ENCODE measurements at places on chromosomes 4 and X.

DNA sequence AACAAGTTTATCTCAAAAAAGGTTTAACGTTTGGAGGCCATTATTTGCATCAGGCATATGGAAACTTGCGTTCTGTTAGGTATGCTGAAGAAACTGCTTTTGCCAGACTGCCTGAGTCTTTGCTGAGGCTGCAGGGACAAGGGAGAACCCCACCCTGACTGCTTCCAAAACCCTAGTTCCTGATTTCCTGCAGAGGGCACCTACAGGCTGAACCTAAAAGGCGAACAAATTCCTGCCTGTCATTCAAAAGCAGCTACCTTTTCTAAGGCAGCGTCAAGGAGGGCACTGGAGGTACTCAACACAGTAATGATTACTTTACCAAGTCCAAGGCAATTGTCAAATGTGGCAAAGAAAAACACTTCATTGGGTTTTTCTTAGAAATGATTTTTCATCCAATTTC, 578 bp upstream of the CORIN start:
- DNase-seq, result no peak

DNA sequence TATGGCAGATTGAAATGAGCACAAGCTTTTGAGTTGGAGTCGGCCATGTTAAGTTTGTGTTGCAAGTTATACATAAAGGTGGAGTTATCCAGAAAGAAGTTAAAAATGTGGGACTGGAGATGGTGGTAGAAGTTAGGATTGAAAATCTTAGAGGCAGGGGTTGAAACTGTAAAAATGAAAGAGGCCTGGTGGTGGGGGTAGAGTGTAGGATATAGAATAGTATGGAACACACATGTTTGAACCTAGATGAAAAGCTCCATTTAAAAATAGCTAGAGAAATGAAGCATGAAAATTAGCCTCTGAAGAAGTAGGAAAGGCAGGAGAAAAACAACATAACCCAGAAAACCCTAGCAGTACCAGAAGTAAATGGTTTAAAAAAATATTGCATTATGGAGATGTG, 131.8 kb upstream of the ENPEP start:
- no peak for DNase-seq

DNA sequence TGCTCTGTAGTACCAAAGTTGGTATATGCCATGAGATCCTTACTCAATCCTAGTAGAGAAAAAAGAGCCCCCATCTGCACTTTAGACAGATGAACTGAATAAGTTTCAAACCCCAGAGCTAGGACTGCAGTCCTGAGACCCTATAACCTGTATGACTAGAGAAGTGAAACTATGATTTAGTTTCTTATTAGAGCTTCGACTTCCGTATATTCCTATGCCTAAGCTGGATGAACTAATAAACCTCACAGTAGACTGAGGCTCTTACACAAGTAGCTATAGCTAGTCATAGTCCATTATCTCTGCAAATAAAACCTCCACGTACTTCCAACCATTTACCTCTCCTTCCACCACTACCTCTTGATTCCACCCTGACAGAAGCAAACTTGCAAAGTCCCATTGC, 6.3 kb upstream of the OTUD4 start:
- DNase-seq, result no peak

DNA sequence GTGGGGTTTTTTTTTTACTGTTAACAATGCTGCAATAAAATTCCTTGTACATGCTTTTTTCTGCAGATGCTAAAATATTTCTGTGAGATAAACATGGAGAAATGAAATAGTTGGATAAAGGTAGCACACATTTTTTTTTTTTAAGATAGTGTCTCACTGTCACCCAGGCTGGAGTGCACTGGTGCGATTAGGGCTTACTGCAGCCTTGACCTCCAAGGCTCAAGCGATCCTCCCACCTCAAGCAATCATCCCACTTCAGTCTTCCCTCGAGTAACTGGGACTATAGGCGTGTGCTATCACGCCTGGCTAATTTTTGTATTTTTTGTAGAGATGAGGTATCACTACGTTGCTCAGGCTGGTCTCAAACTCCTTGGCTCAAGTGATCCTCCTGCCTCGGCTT, 1.8 kb upstream of the HUWE1 start:
- DNase-seq, result no peak

DNA sequence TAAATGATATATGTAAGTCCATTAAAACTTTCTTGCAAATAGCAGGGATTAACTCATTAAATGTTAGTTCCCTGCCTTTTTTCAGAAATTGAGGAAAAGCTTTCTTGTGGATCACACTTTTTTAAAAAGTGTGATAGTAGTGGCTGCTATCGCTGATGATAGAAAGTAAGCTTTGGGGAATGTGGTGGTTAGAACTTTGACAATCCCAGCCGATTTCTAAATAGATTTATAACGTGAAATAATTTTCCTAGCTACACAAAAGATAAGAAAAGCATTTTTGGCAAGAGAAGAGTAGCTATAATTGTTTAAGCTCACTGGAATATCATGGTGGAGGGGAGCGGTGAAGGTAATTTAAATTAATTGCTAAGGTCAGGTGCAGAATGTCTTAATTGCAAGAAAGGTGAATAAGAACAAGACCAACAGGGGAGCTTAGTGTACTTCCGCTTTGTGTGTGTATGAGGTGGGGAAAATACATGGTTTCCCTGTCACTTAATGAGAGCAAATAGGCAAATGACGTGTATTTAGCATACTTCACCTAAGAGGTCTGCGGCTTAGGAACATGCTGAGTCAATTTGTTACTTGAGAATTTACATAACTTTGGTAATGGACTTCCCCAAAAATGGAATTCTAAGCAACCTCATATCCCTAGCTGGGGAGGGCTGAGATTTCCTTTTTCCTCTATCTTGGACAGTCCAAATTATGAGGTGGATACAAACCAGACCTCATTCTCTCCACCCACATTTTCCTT, 11.7 kb upstream of the IL21 start:
- no peak for DNase-seq

DNA sequence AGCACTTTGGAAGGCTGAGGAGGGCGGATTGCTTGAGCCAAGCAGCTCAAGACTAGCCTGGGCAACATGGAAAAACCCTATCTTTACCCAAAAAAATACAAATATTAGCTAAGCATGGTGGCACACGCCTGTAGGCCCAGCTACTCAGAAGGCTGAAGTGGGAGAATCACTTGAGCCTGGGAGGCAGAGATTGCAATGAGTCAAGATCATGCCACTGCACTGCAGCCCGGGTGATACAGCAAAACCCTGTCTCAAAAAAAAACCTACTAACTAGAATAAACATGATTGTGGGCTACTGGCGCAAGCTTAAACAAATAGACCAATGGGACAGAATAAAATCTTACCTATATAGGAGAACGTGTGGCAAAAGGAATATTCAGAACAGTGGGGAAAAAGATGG, 7.3 kb downstream of the CDKL2 start:
- DNase-seq, result no peak

DNA sequence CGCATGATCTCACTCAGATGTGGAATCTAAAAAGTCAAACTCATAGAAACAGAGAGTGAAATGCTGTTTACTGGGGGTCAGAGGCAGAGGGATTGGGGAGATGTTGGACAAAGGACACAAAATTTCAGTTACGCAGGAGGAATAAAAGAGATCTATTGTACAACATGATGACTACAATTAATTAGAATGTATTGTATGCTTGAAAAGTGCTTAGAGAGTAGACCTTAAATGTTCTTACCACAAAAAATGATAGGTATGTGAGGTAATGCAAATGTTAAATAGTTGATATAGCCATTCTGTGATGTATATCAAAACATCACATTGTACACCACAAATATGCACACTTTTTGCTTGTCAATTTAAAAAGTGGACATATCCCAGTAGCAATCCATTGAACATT, 36.1 kb upstream of the PHKA2 start:
- no peak for DNase-seq

- DNase-seq, result no peak
Observed at GRCh38 chrX:20267931-20268701, 1.4 kb upstream of the RPS6KA3 start.

DNA sequence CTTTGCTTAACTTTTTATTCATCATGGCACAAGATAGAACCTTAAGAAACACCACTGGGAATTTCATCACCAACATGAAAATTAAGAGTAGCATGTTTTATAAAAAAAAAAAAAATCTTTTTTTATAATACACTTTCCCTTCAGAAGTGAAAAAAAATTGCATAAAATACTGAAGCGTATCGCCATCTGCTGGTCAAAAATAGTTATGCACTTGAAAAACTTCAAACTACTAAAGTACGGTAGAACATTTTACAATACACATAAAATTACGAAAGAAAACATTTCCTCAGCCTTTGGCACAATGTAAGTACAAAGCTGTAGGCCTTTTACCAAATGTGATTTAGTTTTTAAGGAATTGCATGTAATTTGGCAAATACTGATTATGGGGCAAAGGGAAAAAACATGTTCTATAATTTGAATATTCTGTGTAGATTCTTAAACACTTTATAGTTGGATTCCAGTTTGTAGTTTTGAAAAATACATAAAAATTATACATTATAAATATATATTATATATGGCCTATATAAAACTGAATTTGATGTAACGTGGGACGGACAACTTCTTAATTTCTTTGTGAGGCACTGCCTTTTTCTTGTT, 26.5 kb downstream of the HCCS start:
- peak; percentile 61 for DNase-seq

GRCh38 chr4:24912252-24913118, at the start of gene CCDC149:
Gene CCDC149, minus strand, starts transcription at chr4:24913042. Its CDS starts 178 bp downstream, at chr4:24912864.
- no peak for DNase-seq

- no peak for DNase-seq
Observed at GRCh38 chr4:39521253-39521919, 5.9 kb downstream of the UGDH start.

DNA sequence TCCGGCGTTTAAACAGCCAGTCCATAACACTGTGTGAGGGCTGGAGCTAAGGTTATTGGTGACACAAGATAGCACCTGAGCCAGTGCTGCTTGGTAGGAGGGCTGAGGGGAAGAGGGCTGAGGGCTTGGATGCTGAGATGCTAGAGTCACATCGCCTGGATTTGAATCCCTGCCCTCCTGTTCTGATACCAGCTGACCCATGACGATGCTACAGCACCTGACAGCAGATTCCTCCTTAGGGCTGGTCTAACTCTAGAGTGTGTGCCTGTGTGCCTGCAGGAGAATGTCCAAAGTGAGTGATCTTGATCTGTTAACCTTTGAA, 102.5 kb downstream of the PTTG2 start:
- DNase-seq, result no peak

DNA sequence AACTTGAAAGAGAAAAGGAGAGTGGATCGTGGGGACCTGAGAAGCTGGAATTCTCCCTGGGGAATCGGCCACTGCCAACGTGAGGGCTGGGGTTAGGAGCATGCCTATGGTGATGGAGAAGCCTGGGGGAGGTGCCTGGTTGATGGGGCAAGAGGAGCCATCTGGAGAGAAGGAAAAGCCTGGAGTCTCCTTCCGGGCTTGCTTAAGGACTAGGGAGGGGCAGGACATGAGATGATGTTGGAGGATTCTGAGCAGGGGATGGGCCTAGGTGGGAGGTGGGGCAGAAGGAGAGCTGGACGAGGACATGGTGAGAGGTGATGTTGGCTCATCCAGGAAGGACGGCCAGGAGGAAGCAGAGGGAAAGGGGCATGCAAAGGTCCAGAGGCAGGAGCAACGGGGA, 35.0 kb upstream of the GYG2 start:
- DNase-seq, result no peak

GRCh38 chr4:78129383-78130108, 72.4 kb downstream of the FRAS1 start:
- no peak for DNase-seq

- DNase-seq, result no peak
Observed at GRCh38 chr4:107825072-107825824, 516 bp downstream of the SGMS2 start.

- peak; percentile 87 for DNase-seq
Observed at GRCh38 chr4:71026086-71026485, 32.6 kb downstream of the DCK start.

DNA sequence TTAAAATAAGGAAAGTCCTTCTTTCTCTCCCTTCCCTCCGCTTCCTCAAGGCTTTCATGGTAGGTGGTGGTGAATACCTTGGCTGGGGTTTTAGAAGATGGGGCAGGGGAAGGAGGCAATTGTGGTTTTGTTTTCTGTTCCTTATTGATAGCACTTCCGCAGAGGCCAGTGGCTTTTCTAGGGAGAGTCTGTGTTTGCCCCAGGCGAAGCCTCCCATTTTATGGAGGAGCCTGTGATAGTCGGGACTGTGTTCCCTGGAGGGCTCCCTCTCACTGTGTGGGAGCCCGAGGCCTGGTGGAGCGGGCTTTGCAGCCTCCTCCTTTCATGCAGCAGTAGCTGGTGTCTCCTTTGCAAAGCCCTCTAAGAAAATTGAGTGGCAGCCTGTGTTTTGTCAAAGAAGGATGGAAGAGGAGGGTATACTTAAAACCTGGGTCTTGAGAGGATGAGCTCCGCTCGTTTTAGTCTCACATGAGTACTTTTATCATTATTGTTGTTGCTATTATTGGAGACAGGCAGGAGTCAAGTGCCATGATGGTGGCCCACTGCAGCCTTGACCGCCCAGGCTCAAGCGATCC, 29.8 kb upstream of the STOX2 start:
- DNase-seq, result no peak

- no peak for DNase-seq
Observed at GRCh38 chr4:87144356-87144755, 76.1 kb downstream of the KLHL8 start.

DNA sequence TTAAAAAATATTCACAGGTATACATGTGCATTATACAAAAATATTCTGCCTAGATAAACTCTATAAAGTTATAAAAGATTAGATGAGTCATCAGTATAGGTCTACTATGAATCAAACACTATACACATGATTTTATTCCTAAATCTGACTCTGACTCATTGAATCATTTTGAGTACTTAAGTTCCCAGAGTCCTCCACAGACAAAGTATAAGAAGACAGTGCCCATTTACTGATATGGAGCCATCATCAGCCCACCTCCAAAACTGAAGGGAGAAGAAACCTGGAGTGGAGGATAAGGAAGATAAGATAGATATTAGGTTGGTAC, 28.7 kb upstream of the ANTXR2 start:
- no peak for DNase-seq

DNA sequence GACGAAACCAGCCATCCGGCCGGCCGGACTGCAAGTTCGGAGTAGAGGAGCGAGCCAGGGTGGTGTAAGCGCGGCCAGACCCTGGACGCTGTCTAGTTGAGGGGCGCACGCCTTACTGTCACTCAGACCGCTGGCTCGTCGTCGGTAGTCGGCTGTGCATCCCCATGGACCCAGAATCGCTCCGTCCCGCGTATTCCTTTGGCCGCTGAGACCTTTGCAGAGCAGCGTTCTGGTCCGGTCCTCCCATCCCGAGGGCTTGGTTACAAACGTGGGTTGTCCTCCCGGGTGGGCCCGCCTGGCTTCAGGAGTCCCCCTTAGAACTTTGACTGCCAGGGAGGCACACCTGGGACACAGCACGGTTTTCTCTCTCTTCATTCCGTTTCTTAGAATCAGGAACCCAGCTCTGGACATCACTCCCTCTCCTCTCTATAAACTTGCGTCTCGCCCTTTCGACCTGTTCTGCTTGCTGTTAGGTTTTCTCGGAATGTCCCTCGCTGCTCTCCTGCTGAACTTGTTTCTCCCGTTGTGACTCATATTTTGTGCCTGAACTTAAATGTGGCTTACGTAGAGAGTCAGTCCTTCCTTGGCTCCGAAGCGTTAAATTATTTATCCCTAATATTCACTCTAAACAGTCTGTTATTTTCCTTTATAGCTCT, 672 bp downstream of the PGM2 start:
- DNase-seq, result no peak

- DNase-seq, result no peak
Observed at GRCh38 chrX:149040873-149041535, 464.1 kb downstream of the IDS start.

GRCh38 chr4:39433878-39434492, 24.7 kb downstream of the RPL9 start:
- no peak for DNase-seq

- DNase-seq, result no peak
Observed at GRCh38 chr4:22504922-22505321, 10.9 kb downstream of the ADGRA3 start.

GRCh38 chr4:99998062-99998867, 48.2 kb upstream of the H2AZ1 start:
- DNase-seq, result no peak
